ENCODE measurements at places on chromosomes 1 and 21.

DNA sequence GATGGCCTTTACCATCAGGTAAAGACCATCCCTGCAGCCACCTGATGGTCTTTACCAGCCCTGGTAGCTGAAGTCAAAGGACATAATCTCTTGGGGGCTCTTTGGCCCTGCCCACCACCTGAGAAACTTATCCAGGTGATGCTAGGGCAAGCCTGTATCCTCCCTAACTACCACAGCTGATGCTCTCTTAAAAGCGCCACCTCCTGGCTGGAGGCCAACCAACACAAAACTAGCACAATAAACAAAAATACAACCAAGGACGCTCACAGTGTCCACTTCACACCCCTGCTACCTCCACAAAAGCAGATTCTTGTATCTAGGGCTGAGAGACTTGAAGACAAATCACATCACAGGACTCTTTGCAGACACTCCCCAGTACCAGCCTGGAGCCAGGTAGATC is 357.1 kb upstream of the POU3F1 start:
- no peak for DNase-seq

DNA sequence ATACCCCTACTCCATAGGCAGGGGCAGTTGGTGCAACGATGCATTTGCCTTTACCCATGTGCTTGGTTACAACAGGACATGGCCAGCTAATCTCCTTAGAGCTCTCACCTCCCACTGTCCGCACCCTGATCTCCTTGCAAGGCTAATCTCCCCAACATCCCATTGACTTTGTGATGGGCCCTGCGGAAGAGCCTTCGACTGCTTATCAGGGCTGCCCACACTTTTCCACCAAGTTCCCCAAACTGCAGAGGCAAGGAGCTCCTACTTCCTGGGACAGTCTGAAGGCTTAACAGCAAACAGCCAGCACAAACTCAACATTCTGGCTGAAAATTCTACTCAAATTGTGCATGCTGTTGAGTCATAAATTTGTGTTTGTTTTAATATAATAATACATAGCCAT is 36.0 kb downstream of the C1orf94 start:
- DNase-seq: no peak

DNA sequence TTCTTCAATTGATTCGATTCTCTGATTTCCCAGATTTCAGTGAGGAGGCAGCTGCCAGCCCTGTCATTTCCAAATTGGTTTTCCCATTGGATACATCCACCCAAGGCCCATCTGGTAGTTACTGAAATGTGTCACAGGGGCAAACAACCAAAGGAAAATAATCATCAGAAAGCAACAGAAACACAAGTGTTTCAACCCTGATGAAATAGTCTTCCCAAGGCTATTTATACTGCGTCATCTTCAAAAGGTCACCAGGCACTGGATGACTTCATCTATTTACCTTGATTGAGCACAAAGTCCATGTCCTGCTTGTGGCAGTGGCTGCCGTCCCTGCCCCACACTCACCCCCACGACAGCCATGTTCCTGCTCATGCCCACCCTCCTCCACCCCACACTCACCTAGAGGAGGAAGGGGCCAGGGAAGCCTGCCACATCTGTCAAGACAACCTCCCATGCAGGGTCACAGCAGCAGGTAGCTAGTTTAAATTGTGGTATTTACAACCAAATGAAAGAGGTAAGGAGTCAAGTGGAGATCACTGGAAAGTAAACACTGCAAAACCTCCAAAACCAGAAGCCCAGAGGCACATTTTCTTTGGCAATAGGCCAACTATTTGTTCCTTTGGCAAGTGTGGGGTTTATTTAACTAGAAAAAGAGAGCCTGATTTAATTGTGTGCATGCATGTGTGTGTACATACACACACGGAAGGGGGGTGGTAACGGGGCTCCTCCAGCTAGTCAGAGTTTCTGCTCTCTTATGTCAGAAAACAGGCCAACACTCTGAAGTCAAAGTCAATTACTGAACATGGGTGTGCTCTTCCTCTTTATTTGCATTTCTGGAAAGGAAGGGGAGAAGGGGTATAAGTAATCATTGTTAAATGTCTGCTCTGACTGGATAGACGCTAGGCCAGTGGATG is 49.5 kb upstream of the RAB4A start:
- DNase-seq: peak; percentile 69

GRCh38 chr1:235986869-235987268 is 78.0 kb downstream of the NID1 start:
- DNase-seq: no peak

- no peak for DNase-seq
These were observed 22.7 kb downstream of the RBM15 start for GRCh38 chr1:110361856-110362255.

DNA sequence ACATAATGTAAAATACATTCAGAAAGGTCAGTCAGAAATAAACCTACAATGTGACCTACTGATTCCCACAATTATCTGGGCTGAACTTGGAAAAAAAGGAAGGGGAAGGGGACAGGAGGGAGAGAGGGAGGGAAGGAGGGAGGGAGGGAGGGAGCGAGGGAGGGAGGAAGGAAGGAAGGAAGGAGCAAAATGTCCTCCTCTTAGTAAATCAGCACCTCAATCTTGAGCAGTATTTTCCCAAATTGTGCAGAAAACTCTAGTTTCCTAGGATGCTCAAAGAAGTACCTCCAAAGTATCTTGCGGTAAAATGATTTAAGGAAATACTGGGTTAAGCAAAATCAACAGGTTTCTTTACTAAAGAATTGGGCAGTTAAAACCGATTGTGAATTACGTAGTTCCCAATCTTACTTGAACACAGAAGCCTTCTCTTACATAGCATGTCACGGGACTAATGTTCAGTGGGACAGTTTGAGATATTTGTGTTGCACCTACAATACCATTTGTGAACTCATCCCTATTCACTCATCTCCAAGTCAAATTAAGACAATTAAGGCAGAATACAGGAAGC is 51.0 kb upstream of the ASPM start:
- DNase-seq: no peak

GRCh38 chr1:149883598-149884247 is 15.6 kb upstream of the BOLA1 start:
- no peak for DNase-seq

DNA sequence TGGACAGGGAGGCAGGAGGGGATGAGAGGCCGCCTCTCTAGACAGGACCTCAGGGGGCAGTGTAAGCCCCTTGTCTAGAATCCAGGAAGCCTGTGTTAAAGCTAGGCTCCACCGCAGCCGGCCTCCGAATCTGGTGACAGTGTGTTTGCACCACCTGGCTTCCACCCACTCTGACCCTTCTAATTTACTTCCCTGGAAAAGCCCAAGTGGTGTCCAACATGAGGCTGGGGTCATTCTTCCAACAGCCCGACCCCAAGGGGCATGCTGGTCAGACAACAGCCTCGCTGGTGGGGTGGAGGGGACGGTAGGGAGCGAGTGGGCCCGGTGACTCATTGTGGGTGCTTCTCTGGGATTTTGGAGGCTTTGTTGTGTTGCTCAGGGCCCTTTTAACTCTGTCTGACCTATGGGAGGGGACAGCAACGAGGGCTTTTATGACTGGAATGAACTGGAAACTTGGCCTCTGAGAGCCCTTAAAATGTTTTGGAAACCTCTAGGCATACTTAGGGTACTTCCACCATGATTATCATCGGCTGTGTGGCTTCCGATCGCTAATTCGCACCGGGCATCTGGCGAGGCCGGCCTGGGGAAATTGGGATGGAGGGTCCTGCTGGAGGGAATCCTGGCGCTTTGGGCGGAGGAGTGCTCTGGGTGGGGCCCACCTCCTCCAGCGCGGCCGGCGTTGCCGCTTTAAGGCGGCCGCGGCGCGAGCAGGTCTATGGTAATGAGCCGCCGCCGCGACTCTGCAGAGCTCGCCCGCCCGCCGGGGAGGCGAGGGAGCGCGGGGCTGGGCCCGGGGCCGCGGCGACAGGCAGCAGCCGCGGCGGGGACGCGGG is at the start of gene CELSR2:
Gene CELSR2, plus strand, starts transcription at position 743 of the 833 bp plus-strand sequence. CDS start 541 bp downstream, outside the sequence.
- DNase-seq: peak; percentile 75

GRCh38 chr21:46621457-46622182 is 13.9 kb upstream of the PRMT2 start:
- no peak for DNase-seq

DNA sequence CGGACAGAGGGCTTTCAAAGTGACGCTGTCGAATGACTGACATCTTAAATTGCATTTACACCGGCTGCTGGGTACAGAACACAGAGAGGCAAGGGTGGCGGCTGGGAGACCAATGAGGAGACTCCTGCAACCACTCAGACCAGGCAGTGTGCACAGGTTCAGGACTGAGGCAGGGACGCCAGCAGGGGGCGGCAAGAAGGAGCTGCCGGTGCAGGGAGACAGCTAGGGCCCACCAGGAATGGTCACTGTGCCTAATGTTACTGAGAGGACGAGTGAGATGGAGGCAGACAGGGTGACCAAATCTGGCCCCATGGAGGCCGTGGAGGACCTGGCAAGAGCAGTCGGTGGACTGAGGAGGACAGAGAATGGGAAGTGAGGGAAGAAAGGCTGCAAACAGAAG is 23.5 kb downstream of the GLIS1 start:
- peak; percentile 64 for DNase-seq

DNA sequence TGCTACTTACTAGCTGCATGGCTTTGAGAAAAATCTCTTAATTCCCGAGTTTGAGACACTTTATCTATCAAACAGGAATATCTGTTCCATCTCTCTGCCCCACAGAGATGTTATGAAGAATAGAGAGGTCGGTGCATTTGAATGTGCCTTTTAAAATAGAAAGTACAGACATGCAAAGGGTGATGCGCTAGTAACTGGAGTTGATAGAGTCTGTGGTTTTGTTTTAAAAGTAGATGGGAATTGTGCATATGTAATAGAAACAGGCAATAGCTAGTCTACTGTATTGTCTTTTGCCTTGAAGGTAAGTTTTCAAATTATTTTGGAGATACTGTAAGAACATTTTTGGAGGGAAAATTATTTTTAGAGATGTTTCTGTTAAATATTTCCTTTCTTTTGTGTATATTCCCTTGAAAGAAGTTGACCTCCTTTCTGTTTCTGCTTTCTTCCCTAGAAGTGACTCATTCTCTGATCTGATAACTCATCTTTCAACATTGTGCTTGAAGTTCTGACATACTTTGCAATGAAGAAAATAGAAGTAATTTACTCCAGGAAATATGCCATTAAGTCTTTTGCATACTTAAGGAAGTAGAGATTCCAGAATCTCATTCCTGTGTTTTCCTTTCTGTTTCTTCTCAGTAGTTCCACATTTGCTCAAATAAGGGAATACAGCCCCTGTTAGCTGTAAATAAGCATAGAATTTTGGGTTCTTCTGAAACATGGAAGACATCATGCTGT is 151.6 kb downstream of the SDCCAG8 start:
- DNase-seq: no peak

DNA sequence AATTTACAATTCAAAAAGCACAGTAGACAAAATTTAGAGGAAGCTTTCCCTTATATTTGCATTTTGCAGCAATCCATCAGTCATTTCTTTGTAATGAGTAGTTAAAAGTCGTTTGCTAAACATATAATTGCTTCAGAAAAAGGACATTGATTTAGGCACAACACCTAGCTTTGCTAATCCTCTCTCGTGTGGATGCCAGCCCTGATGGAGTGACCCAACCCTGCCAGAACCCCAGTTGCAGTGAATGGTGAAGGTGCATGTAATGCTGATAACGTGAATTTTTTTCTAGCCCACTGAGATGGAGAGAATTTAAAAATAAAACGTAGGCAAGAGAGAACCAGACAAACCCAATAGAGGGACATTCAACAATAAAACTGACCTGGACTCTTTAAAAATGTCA is 263.4 kb downstream of the GRIK1 start:
- no peak for DNase-seq

GRCh38 chr21:44878053-44878982 is 4.8 kb upstream of the PTTG1IP start:
- no peak for DNase-seq

- no peak for DNase-seq
These were observed 42.3 kb upstream of the PWP2 start for GRCh38 chr21:44064852-44065403.

DNA sequence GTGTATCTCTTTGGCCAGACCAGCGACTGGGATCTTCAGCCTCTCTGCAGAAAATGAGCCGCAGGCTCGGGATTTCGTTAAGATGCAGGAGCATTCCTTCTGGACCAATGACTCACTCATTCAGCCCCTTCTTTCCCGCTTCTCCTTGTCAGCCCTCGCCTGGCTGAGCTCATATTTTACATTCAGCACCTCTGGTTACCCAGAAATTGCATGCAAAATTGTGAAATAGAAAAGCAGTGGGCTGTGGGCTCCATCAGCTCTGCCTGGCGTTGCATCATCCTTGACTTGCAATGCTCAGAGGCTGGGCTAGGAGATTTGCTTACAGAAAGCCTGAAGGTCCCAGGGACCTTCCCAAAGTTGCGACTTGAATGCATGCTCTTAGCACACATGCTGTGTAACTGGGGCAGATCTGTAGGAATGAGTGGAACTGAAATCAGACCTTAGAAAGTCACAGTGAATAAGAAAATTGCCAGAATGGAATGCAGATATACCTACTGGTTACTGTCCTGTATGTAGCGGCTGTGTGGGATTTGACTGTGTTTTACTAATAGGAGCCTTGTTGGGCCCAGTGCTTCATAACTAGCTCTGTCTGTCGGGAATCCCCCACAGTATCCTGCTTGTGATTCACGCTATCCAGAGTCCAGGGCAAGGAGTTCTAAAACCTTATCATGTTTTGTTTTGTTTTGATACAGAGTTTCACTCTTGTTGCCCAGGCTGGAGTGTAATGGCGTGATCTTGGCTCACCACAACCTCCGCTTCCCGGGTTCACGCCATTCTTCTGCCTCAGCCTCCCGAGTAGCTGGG is 444.8 kb downstream of the KIF26B start:
- no peak for DNase-seq

GRCh38 chr1:201385299-201385891 is 7.9 kb upstream of the TNNT2 start:
- DNase-seq: peak; percentile 90

DNA sequence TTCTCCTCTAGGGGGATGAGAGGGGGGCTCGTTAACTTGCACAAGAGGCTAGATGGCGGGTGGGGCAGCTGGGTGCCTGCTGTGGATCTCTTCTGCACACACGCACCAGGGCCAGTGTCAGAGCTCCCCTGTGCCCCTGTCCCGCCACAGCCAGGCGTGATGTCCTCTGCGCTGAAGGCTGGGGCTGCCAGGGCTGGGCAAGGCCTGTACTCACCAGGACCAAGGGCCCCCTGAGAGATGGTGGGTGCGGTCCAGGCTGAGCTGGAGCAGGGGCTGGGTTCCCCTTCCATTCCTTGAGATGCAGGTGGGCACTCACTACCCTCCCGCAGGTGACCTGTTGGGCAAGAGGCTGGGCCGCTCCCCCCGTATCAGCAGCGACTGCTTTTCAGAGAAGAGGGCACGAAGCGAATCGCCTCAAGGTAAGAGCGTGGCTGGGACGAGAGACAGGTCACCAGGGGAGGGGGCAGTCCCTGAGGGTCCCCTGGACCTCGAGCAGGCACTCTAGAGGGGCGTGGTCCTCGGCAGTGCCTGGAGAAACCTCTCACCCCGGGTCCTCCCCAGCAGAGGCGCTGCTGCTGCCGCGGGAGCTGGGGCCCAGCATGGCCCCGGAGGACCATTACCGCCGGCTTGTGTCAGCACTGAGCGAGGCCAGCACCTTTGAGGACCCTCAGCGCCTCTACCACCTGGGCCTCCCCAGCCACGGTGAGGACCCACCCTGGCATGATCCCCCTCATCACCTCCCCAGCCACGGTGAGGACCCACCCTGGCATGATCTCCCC is 15.2 kb downstream of the SAMD11 start:
- DNase-seq: no peak

- DNase-seq: no peak
These were observed 274.1 kb downstream of the FOXD2 start for GRCh38 chr1:47711848-47712492.

GRCh38 chr1:201508809-201509208 is 1.9 kb upstream of the CSRP1 start:
- DNase-seq: no peak

GRCh38 chr1:6003568-6004411 is 11.6 kb upstream of the NPHP4 start:
- no peak for DNase-seq

- DNase-seq: no peak
These were observed 25.5 kb downstream of the TNR start for GRCh38 chr1:175717610-175718540.
